ENCODE measurements at places on chromosomes 4 and X.

GRCh38 chrX:132093239-132093860 lies 34.5 kb downstream of the FRMD7 start:
- DNase-seq: no peak

DNA sequence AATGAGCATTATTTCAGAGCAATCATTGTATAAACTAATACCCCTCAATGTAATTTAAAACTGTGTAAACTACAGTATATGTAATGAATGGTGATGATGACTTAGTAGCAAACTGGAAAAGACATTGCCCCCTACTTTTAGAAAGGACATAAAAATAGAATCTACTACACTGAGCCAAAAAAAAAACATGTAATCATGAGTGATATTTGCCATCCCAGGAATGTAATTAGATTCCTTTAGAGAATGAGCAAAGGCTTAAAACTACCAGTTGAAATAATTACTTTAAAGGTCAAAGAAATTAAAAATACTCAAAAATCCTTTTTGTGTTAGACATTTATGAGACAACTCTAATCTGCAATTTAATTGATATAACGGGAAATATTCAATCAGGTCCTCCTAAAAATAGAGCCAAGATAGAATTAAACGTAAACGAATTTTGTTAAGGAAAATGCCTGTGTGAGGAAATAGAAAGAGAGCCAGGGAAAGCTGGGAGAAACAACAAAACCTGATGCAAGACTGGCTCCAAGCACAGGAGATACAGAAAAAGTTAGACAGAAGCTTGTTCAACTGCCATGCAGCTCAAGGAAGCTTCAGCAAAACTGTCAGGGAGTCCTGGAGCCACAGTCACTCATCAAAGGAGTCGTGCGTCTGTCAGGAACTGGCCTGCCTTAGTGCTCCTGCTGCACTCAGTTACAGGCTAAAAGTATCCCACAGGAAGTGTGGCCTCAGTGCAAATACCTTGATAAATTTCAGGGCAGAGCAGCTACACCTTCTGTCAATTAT lies 655.7 kb upstream of the INTU start:
- DNase-seq: no peak

DNA sequence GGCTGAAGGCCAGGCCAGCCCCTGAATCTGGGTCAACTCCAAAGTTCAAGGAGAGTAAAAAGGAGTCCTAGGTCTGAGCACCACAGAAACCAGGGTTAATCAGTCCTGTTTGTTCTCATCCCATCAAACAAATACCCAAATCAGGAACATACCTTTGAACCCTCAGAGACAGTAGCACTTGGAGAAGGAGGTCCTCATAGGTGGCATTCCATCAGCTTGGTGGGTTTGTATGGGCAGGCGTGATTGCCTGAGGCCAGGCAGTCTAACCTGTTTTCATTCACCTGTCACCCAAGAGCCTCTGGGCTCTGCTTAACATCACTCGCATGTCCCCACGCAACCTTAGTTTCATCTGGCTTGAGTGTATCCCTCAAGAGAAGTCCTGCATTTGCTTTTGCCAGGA lies 17.5 kb upstream of the MBTPS2 start:
- DNase-seq: no peak

GRCh38 chr4:187175197-187175596 lies 451.5 kb upstream of the FAT1 start:
- DNase-seq: no peak

DNA sequence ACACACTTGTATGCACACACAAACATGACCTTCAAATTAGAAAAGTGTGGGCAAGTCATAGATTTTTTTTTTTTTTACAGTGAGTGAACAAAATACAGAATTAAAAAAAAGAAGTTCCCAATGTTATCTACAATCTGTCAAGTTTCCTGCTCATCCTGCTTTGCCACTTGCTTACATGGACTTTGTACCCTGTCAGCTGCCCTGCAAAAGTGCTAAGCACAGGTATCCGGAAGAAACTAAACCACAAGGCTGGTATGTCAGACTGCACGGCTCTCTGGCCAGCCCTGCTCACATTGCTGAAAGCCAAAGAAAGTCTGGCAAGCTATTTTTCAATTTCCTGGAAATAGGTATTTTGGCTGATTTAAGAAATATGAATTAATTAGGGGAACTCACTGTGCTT lies 38.9 kb upstream of the BCLAF3 start:
- no peak for DNase-seq

GRCh38 chr4:124803641-124804040 lies 91.1 kb upstream of the ANKRD50 start:
- DNase-seq: no peak

- no peak for DNase-seq
Measured at GRCh38 chr4:121642292-121642691, 54.5 kb downstream of the ANXA5 start.

- DNase-seq: no peak
Measured at GRCh38 chr4:99458911-99459447, 23.8 kb upstream of the ADH7 start.

DNA sequence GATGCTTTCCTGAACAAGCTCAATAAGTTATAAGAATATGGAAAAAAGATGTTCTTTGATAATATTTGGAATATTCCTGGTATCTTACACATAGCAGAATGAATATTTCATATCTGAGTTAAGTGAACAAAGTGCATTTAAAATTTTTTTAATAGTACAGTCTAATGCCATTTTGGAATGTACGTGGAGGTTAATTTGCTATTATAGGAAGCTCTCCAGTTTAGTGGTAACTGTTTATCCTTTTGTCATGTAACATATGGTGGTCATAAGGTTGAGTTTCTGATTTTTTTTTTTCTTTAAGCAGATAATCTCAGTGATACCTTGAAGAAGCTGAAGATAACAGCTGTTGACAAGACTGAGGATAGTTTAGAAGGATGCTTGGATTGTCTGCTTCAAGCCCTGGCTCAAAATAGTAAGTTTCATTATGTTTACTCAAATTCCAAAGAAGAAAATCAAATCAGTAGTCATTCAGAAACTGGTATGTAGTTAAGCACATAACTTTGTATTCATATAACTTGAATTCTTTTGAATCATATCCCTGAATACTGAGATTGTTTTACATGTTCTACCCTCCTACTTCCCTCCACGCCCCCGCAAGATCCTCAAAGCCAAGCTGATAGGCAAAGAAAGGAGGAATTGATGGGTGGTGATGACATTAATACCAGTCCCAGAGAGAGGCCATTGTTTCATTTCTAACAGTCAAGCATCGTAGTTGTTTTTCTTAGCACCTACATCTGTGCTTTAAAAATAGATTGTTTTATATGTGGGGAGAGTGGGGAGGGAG lies 32.1 kb downstream of the RAP1GDS1 start:
- DNase-seq: no peak

GRCh38 chr4:180850318-180850940 lies 1392.8 kb upstream of the TENM3 start:
- no peak for DNase-seq

GRCh38 chr4:21415728-21416127 lies 532.8 kb downstream of the KCNIP4 start:
- DNase-seq: no peak

DNA sequence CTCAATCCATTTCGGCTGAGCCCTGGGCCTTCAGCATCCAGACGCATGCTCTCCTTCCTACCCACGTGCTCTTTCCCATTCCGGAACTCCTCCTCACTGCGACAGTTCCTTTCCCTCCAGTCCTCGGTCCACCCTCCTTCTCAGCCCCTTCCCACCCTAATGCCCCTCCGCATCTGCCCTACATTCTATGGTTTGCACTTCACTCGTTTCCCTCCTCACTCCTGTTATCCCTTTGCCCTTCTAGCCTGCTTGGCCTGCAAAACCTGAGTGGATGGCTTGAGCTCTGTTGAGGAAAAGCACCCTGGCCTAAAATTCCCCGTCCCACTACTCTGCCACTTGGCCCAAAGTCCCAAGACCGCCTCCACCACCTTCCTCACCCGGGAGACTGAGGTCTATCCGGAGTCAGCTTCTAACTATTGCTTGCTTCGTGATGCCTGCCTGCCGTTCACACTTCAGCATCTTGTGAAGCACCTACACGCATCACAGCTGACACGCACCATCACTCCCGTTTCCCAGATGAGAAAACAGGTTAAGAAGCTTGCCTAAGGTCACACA lies 38.6 kb downstream of the MAP7D3 start:
- no peak for DNase-seq

DNA sequence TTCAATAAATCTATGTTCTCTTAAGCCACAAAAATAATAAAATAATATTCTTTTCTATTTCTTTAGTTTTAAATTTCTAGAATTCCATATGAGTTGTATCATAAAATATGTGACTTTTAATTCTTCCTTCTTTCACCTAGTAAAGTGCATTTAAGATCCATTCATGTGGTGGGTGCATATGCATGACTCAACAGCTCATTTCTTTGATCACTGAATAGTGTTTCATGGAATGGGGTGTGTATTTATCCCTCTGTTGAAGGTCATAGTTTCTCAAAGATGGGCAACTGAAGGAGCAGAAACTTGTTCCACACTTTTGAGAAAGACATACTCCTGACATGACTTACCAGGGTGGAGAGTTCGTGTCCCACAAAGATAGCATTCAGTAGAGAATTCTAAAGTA lies 1230.3 kb upstream of the AGA start:
- no peak for DNase-seq

DNA sequence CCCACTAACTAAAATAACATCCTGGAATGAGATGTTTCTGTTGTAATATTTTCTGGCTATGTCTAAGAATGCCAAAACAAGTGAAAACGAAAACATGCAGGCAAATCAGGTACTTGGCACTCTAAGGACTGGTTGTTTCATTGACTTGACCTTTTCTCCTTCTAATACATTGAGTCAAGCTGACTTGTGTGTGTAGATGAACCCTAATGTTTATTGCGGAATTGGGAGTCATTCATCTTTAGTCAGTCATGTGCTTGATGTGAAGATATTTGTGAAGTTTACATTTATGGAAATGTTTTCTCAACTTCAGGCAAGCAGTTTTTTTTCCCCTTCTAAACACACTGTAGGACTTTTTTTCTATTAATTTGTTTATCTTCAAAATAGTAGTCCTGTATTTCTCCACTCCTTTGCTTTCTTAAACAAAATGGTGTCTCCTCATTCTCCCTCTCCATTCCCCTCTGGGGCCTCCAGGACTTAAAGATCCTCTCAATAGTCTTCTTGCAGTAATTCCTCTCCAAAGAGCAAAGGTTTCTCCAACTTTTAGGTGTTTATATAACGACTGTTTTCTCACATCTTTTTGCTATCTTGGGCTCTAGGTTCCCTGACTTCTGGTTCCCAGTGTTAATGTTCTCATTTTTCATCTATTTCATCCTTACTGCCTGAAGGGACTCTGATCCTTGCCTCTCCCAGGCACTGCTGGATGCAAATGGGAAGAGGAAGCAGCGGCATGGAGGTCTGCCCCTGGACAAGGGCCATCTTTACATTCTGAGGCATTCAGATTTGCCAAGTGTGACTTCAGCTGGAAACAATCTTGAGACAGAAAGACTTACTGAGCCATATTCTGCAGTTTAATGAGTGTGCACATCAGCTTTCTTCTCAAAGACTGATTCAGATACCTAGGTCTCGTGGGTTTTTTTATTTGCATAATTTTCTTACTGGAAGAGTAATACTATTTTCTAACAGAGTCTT lies 166.4 kb downstream of the ARHGAP6 start:
- no peak for DNase-seq

DNA sequence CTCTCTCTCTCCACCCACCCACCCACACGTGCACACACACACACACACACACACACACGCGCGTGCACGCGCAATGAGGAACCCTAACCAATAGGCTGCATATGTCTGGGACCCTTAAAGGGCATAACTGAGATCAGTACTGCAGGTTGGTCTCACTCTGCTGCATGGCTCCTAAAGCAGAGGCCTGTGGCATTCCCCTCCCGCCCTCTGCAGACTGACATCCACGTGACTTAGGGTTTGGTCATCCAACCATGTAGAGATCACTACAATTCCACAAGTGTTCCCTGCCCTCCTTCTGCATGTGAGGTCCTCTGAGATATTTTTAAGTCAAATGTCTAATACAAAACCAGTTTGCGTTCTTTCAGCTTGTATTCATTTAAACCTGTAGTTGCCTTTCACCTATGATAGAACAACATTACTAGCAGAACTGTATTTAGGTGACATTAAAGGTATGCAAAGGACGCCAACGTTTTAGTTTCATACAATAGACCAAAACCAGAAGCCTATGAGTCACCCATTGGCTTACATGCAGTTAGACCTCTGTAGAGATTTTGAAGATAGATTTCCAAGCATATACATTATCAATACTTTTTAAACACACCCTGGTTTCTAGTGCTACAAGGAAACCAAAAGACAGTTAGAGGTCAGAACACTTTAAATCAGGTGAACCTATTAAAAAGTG lies 10.1 kb downstream of the XAGE5 start:
- no peak for DNase-seq

DNA sequence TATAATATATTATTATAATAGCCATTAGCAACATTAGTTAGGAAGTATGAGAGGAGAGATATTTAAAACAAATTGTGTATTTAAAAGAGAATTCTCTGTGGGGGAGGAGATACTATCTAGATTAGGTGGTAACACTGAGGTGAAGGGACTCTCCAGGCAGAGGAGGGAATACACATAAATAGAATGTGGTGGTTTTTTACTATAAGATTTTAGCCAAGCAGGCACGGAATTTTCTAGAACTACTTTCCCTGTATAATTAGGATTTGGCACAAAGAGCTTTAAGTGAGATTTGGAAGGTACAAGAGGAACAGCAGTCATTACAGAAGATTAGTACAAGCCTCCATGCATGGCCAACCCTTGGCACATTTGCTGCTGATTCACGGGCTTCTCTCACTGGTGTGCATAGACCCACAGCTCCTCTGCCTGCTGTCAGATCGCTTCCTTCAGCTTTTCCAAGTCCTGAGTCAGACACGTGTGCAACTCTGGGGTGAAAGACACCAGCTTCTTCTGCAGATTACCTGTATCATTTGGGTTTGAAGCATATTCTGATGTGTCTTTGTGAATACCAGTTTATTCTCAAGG lies 685.5 kb downstream of the KCTD8 start:
- DNase-seq: no peak

- DNase-seq: no peak
Measured at GRCh38 chr4:26267087-26267486, 53.7 kb upstream of the RBPJ start.

All from GM12892 (cell line).